ENCODE measurements at places on chromosomes 2 and 18. TPM values are rescaled to one million over a fixed set of nuclear protein-coding genes. Genes with fewer than 3 reads are reported as not detected.

DNA sequence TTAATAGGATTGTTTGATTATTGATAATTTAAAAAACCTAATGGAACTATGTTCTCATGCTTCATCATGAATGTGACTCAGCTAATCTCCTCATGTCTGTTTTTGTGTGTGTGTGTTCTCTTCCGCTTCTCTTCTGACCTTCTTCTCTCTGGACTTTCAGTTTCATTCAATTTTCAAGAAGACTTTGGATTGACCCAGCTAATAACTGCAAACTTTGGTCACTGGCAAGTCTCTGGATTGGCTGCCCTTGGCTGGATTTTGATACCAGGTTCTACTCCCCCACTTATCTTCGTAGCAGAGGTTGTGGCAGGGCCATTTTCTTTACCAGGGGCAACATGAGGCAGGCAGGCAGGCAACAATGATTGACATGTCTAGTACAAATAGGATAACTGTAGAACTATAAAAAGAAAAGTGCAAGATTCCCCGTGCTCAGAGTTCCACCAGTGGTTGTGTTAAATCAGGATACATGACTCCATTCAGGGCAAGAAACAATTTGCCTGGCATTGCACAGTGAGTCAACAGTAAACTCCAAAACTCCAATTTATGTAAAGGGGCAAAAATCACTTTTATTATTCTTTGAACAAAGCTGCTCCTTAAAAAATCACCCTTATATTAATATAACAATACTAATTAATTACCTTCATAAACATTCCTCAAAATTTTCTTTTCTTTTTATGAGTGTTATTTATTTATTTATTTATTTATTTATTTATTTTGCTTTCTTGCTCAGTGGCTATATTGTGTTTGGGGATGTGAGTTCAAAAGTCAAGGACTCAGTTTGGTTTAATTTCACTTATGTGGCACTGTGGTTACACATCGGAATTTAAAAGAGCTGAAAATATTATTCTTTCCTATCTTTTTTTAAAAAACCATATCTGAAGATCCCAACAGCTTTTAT lies 167.6 kb downstream of the RND3 start:
- no peak for DNase-seq

Gene C2orf72
- not detected for total RNA-seq

Gene FBXO15
- 1.1 TPM for total RNA-seq

DNA sequence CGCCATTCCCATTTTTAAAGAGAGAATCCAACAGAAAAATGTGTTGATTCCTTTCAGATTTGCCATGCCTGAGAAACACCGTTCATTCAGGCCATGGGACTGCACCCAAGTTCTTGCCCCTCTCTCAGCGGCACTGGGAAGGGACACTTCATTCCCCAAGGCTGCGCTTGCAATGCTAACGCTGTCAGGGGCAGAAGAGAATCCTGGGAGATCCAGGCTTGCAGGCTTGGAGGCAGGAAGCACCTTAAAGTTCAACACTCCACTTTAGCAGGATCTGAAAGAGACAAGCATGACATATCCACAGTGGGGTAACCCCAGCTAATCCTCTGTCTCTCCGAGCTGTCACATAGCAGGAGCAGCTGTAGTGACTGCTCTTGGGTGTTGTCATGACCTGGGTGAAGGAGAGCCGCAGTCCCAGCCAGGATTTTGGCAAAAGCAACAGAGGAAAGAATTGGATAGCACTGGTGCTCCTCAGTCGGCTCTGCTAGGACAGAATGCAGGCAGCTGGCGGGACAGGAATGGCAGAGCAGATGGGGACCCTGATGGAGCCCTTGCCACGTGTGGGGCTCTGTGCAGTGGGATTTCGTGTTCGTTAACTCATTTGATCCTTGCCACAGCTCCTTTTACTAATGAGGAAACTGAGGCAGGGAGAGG lies 22.0 kb upstream of the ODC1 start:
- no peak for DNase-seq

DNA sequence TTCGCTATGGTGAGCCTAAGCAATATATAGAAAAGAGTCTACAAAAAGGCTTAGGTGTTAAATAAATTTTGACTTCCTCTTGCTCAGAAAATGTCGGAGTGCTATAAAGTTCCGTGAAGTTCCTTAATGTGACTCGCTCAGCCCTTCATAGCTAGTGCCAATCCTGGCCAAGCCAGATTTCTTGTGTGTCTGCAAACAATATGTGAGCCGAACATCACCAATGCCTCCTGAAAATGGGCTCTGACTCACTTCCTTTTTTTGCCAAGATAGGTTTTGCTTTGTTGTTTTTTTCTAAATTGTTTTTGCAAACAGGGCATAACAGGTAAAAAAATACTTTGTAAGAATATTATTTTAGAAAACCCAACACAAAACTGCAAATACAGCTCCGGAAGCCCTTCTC lies 26.1 kb downstream of the CDC42EP3 start:
- DNase-seq: peak; percentile 81

DNA sequence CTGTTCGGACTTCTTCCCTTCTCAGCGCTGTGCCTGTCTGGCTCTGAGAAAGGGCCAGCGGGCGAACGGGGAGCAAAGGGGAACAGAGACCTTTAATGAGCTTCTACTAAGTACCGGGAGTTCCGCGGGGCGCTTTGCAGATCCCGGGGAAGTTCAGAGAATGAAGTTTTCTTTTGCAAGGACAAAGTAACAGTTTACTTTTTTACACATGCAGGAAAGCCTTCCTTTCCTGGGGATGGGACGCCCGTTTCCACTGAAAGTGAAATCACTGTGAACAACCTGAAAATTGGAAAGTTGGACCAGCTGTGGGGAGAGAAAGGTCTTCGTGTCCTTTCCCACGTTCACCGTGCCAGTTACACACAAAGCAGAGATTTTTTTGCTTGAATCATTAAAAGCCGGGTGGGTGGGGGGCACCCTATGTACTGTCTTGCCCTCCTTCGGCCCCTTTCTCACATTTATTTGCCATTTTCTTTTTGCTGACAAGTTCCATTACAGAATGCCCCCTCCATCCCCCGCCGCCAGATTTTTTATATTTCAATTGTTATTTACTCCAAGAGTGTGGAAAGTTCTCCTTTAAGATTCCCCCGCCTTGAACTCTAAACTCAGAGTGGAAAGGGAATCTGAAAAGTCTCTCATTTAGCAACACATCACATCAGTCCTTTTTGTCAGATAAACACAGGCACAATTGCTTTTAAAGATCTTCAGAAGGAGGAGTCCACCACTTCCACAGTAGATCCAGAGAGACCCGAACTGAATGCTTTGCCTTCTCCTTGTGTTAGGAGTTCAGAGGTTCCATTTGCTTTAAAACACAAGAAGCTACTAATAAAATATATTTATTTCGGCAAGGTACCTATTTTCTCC lies 1.1 kb upstream of the FN1 start:
- DNase-seq: no peak

Gene COL4A4
- not detected for total RNA-seq

DNA sequence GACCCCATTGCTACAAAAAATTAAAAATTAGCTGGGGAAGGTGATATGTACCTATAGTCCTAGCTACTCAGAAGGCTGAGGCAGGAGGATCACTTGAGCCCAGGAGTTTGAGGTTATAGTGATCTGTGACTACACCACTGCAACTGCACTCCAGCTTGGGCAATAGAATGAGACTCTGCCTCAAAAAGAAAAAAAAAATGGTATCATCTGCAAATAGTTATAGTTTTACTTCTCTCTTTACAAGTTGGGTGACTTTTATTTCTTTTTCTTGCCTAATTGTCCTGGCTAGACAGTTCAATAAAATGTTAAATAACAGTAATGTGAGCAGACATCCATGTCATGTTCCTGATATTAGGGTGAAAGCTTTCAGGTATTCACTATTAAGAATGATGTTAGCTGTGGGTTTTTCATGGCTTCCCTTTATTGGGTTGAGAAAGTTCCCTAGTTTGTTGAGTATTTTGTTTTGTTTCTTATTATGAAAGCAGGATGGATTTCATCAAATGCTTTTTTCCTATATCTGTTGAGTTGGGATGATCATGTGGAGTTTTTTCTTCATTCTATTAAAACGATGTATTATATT lies 24.9 kb upstream of the ACOXL start:
- DNase-seq: no peak

Gene DQX1
- total RNA-seq: not detected

DNA sequence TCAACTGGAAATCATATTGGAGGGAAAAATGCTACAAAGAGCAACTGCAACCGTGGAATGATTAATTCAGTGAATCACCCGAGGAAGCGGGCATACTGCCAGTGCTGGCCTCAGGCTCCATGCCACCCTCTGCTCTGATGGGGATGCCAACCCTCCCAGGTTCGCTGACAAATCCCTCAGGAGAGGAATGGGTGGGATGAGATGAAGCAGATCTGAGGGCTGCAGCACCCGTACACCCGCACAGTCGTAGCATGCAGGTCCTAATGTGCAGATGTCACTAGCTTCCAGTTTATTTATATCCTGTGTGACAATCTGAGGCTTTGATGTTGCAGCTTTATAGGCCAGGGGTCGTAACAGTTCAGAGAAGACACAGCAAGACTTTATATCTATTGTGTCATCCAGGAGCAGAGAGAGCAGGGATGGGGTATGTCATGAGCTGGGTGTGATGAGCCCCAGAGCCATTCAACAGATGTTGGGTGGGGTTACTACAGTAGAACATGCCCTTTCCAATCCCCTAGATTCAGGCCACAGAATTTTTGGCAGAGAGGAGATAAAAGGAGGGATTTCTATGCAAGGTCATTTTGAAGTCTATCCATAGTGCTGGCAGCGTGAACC lies 44.6 kb downstream of the DPP4 start:
- peak; percentile 87 for DNase-seq

GRCh38 chr2:199818026-199818425 lies 33.0 kb downstream of the FTCDNL1 start:
- DNase-seq: no peak

DNA sequence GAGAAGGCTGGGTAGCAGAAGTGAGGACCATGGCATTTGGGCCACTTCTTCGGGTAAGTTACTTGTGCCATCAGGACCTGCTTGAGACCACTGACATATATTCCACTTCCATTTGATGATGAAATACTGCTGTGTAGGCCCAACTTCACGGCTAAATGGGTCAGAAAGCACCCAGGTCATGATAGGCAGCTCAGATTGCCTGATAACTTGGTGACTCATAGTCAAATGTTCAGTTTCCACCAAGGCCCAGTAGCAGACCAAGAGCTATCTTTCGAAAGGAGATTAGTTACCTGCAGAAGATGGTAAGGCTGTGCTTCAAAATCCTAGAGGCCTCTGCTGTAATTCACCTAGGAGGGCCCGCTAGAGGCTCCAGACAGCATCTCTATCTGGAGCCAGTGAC lies 31.8 kb upstream of the MEX3C start:
- no peak for DNase-seq

DNA sequence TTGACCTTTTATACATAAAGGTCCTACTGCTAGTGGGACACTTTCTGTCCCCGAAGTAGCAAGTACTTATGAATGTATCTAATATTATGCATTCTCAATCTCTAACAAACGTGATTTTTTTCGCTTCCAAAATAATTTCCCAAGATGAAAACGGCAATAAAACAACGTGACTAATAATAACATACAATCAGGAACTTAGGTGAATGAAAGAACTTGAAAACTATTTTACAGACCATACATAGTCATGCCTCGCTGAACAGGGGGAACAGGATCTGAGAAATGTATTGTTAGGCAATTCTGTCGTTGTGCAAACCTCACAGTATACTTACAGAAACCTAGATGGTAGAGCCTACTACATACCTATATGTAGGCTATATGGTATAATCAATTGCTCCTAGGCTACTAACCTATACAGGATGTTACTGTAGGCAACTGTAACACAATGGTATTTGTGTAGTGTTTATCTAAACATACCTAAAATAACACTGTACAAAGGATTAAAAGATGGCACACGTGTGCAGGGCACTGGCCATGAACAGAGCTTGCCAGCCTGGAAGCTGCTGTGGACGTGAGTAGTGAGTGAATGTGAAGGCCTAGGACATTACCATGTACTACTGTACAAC lies 2.5 kb downstream of the RTN4 start:
- DNase-seq: peak; percentile 46

Gene KATNAL2
- total RNA-seq: 3.2 TPM

GRCh38 chr2:8849327-8849726 lies 11.9 kb upstream of the KIDINS220 start:
- DNase-seq: peak; percentile 45

Gene CCDC178
- total RNA-seq: not detected

Gene ADAM23
- 1.2 TPM for total RNA-seq

Gene ABCG5
- not detected for total RNA-seq

Gene PAIP2B
- 0.03 TPM for total RNA-seq

Gene PFN4
- total RNA-seq: not detected

- DNase-seq: no peak
These were observed 13.6 kb upstream of the KIDINS220 start for GRCh38 chr2:8850845-8851487.

Gene LYG1
- total RNA-seq: not detected

DNA sequence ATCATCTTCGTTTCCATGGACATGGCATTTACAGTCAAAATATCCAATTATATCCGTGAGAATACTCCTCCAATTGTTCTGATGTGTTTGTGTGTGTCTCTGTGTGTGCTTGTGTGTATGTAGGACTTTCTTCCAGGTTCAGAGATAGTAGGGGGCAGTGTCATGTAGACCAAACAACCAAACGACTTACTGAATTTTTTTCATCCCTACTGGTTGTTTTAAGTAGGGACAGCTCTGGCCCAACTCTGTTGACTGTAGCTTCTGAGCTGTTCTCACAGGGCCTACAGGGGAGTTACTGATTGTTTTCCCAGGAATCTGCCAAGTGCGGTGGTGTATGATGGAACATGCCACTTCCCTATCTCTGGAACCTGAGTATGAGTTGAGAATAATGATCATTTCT lies 69.6 kb downstream of the ETAA1 start:
- no peak for DNase-seq

DNA sequence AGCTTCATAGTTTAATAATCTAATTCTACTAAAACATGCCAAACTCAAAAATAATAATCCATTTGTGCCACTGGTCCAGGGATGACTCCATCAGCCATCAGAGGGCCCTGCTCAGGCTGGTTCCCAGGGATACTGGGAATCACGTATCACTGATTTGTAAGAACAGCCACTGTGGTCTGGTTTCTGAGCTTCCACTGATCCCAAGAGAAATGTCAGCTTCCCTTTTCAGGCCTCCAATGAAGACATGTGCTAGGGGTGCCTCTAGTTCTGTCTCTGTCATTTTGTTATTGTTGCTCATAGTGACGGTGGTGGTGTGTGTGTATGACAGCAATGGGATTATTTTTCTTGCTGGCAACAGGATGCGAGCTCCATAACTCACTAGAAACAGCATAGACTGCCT lies 83.2 kb downstream of the CELF4 start:
- DNase-seq: no peak

DNA sequence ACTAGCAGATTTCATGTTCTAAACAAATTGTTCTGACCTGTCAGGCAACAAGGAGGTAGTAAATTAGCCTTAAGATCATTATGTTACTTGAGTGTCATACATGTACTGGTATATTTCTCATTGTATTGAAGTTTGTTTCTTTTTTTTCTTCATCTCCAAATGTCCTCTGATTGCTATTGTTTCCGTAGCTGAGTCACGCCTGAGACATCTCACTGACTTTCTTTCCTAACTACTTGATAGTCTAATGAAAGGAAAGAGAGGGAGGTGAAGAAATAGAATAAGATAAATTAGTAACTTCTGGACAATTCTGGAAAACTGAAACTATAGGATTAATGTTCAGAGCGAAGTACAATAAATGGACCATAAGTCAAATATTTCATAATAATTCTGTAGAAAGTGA lies 1049.9 kb downstream of the TSN start:
- no peak for DNase-seq

Measured in MG63 (cell line).